PC-9 (cell line): ENCODE measurements at places on chromosomes 7 and 10. TPM values are rescaled to one million over a fixed set of nuclear protein-coding genes. Genes with fewer than 3 reads are reported as not detected.

CUZD1 gene
- 1.4 and 2.0 TPM in 2 replicates for total RNA-seq

SAMD9L gene
- total RNA-seq = 3.6 and 4.1 TPM in 2 replicates

ALOX5 gene
- 66.5 and 86.8 TPM in 2 replicates for total RNA-seq

PHKG1 gene
- total RNA-seq = 2.7 and 3.9 TPM in 2 replicates

SLC13A1 gene
- not detected in 2 replicates for total RNA-seq

VSIR gene
- 57.7 and 59.3 TPM in 2 replicates for total RNA-seq

ZNF92 gene
- 4.1 and 4.4 TPM in 2 replicates for total RNA-seq

CPVL gene
- total RNA-seq = 0.28 TPM in 1 of 2 replicates, not detected in the other

LIPM gene
- total RNA-seq = not detected in 2 replicates

RBP3 gene
- not detected in 2 replicates for total RNA-seq

CH25H gene
- total RNA-seq = not detected in 2 replicates

SORBS1 gene
- 5.0 and 5.5 TPM in 2 replicates for total RNA-seq

CCNJ gene
- total RNA-seq = 2.5 TPM in 2 replicates

GPER1 gene
- 0.37 and 0.85 TPM in 2 replicates for total RNA-seq

CCL26 gene
- not detected in 2 replicates for total RNA-seq

TFPI2 gene
- total RNA-seq = 67.3 and 86.1 TPM in 2 replicates

CYP2C19 gene
- not detected in 2 replicates for total RNA-seq

GPR158 gene
- total RNA-seq = 9.0 and 12.2 TPM in 2 replicates

LMTK2 gene
- 33.3 and 37.1 TPM in 2 replicates for total RNA-seq

CRPPA gene
- 8.0 and 9.2 TPM in 2 replicates for total RNA-seq

CCDC6 gene
- 66.2 and 91.9 TPM in 2 replicates for total RNA-seq

CYP2E1 gene
- total RNA-seq = 1.6 and 3.0 TPM in 2 replicates

TMEM229A gene
- total RNA-seq = not detected in 2 replicates

MSANTD7 gene
- total RNA-seq = 8.5 and 11.6 TPM in 2 replicates

ZNF804B gene
- total RNA-seq = not detected in 2 replicates

ZNF853 gene
- 7.9 and 13.5 TPM in 2 replicates for total RNA-seq

ANK3 gene
- 31.4 and 32.0 TPM in 2 replicates for total RNA-seq

FKBP6 gene
- not detected in 2 replicates for total RNA-seq

CDHR3 gene
- total RNA-seq = 8.7 and 12.1 TPM in 2 replicates

HBP1 gene
- total RNA-seq = 60.0 and 62.1 TPM in 2 replicates

SOSTDC1 gene
- total RNA-seq = not detected in 2 replicates

LRRN3 gene
- not detected in 2 replicates for total RNA-seq

RUFY2 gene
- 26.7 and 30.5 TPM in 2 replicates for total RNA-seq

CLDN4 gene
- total RNA-seq = 498 and 602 TPM in 2 replicates

ZC3HAV1L gene
- total RNA-seq = 34.2 and 34.8 TPM in 2 replicates

CXCL12 gene
- not detected in 2 replicates for total RNA-seq

PSD gene
- 1.6 and 2.3 TPM in 2 replicates for total RNA-seq

ELN gene
- 0.11 TPM in 1 of 2 replicates, not detected in the other for total RNA-seq
